ENCODE measurements at places on chromosomes 7 and 10.

DNA sequence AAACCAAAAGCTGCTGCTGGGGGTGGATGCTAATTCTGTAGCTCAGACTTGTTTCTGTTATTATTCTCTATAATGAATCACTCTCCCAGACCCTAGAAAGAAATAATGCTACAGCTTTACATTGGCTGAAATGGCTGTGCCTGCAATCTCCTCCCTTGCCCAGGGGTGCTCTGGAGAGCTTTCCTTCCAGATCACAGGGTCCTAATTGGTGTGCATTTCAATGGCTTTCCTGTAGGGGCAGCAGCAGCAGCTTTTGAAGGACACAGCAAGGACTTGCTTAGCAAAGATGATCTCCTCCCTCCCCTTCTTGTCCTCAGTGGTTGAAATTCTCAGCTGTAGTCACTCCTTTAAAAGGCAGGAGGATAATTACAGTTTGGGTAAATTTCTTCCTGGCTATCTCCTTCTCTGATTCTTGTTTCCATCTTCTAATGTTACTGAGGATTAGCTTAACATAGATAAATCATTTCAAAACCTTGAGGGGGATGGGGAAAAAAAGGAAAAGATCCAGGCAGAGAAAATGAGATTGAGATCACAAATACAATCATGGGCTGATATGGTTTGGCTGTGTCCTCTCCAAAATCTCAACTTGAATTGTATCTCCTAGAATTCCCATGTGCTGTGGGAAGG lies 120.2 kb upstream of the CTTNBP2 start:
- H3K4me3 ChIP-seq, result no peak overlapping the region
- no peak overlapping the region for H3K27ac ChIP-seq
- H3K27me3 ChIP-seq, result peaks cover 10% of the 10 kb centered on the region
- peak; percentile 3 for DNase-seq
- H3K4me1 ChIP-seq, result no peaks in the 10 kb centered on the region

DNA sequence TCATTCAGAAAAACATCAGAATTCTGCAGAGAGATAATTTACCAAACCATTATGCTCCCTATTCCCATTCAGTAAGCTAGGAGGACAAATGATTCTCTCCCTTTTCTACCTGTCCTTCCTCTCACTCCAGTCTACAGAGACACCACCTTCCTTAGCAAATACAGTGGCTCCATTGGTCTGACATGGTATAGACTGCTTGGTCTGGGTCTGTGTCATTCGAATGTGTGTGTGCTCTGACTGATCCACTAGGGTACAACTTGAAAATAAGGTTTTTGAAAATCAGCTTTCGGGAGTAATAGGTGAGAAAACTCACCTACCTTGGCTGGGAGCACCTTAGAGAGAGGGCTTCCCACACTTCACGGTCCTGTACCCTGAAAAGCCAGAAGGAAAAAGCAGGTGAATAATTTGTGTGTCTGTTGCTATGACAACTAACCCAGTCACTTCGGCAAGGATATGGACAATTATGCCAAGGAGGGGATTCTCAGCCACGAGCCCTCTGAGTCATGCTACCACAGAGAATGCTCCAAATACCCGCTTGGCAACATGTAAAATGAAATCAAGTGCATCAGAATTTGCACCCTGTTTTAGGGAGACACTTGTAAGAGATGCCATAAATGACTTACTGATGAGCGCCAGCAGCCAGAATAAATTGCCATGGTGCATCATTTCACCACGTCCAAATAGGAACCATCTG lies 114.5 kb upstream of the PRKCQ start:
- H3K27me3 ChIP-seq, result peaks cover 5% of the 10 kb centered on the region
- no peaks in the 10 kb centered on the region for H3K36me3 ChIP-seq
- no peak overlapping the region for H3K4me3 ChIP-seq
- H3K27ac ChIP-seq, result no peak overlapping the region
- H3K4me1 ChIP-seq, result peaks cover 15% of the 10 kb centered on the region
- peak; percentile 18 for DNase-seq

DNA sequence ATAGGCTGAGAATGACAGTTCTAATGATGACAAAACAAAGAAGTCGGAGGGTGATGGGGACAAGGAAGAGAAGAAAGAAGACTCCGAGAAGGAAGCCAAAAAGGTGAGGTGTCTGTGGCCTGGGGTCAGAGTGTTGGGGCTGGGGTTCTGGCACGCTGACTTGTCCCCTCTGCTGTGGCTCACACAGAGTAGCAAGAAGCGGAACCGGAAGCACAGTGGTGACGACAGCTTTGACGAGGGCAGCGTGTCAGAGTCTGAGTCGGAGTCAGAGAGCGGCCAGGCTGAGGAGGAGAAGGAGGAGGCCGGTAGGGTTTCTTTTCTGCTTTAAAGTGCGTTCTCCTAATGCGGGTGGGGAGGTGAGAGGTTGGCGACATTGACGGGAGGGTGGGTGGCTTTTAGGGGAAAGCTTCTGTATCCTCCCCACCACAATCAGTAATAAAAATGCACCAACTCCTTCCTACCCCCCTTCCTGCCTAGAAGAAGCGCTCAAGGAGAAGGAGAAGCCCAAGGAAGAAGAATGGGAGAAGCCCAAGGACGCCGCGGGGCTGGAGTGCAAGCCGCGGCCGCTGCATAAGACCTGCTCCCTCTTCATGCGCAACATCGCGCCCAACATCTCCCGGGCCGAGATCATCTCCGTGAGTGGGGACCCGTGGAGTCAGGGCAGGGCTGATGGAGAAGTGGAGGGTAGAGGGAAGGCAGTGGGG lies 4.6 kb downstream of the UFSP1 start:
- peak overlapping the region; percentile 62 for H3K27ac ChIP-seq
- H3K27me3 ChIP-seq, result no peaks in the 10 kb centered on the region
- H3K4me1 ChIP-seq, result peaks cover 50% of the 10 kb centered on the region
- peaks cover 57% of the 10 kb centered on the region for H3K36me3 ChIP-seq

DNA sequence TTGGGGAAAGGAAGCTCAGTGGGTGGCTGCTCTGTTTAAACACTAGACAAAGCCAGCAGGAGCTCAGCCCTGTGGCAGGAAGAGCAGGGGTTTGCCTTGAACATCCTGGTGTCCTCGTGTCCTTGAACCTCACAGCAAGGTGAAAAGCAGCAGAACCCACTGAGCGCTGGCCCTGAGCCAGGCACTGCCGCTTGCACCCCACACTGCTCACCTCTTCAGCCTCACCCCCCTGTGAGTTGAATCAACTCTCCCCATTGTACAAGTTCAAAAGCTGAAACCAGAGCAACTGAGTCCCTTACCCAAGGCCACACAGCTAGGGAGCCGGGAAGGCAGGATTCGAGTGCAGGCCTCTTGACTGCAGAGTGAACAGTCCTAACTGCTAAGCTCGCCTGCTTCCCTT lies 32.0 kb downstream of the SLC29A3 start:
- no peak for DNase-seq
- no peaks in the 10 kb centered on the region for H3K36me3 ChIP-seq
- no peaks in the 10 kb centered on the region for H3K27me3 ChIP-seq
- H3K27ac ChIP-seq, result no peak overlapping the region
- no peak overlapping the region for H3K4me3 ChIP-seq
- H3K4me1 ChIP-seq, result no peaks in the 10 kb centered on the region

GRCh38 chr10:83075815-83076355 lies 1063.4 kb upstream of the GHITM start:
- no peak overlapping the region for H3K4me3 ChIP-seq
- no peaks in the 10 kb centered on the region for H3K36me3 ChIP-seq
- DNase-seq, result no peak
- H3K4me1 ChIP-seq, result no peaks in the 10 kb centered on the region

DNA sequence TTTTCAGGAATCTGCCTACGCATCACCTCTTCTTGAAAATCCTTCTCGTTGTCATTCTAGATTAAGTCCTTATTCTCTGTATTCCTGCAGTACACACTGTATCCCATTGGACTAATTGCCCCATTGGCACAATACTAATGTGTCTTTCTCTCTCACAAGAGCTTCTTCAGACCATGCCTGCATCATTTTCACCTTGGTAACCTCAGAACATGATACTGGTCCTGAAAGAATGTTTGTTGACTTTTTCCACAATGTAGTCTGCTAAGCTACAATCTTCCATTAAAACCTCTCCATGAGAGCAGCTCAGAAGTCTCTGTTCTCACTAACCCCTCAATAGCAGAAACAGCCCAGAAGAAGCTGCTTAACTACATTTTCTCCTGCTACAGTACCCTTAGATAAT lies 270.7 kb downstream of the PCDH15 start:
- H3K36me3 ChIP-seq, result no peaks in the 10 kb centered on the region
- no peak overlapping the region for H3K4me3 ChIP-seq
- H3K27me3 ChIP-seq, result no peaks in the 10 kb centered on the region
- no peaks in the 10 kb centered on the region for H3K4me1 ChIP-seq
- no peak overlapping the region for H3K27ac ChIP-seq

DNA sequence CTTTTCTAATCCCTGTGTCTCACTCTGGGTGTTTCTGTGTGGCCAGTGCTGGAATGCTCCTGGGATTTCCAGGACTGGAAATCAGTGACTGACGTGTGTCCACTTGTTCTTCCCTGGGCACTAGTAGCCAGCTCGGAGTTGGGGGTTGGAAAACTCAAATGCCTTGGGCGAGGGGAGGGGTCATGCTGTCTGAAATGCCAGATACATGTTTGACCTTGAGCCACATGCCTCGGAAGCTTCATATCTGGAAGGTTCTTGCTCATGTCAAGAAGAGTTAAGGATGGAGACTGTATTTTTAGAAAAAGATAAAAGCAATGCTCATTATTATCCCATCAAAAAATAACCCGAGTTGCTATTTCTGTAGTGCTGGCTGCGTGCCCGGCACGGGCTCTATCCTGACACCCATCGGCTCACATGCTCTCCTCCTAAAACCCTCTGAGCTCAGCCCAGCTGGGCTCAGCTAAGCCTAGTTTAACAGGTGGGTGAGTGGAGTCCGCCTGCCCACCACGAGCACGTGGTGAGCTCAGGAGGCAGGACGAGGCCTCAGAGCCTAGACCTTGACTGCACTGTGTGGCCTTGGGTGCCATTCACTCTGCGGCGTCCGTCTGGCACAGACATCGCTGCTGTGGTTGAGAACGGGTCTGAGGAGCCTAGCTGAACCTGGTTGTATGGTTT lies 6.4 kb downstream of the DPYSL4 start:
- H3K4me3 ChIP-seq, result no peak overlapping the region
- H3K27me3 ChIP-seq, result peaks cover 23% of the 10 kb centered on the region
- peaks cover 8% of the 10 kb centered on the region for H3K36me3 ChIP-seq
- DNase-seq, result no peak
- H3K27ac ChIP-seq, result no peak overlapping the region

DNA sequence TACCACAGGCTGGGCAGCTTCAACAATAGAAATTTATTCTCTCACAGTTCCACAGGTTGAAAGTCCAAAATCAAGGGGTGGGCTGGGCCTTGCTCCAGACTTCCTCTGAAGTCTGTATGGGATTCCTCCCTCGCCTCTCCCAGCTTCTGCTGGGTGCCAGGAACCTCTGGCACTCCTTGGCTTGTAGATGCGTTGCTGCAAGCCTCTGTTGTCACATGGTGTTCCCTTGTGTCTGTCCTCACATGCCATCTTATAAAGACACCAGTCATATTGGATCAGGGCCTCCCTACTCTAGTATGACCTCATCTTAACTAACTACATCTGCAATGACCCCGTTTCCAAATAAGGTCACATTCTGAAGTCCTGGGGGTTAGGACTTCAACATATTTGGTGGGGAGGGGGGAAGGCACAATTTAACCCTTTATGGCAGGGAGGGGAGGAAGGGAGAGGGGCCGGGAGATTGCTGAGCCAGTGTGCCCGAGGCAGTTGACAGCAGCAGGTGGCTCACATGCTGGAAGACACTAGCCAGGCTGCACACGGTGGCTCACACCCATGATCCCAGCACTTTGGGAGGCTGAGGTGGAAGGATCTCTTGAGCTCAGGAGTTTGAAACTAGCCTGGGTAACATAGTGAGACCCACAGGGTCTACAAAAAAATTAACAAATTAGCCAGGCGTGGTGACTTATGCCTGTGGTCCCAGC lies 18.8 kb downstream of the ZNF282 start:
- H3K4me1 ChIP-seq, result peaks cover 4% of the 10 kb centered on the region
- H3K27ac ChIP-seq, result no peak overlapping the region
- no peak for DNase-seq
- H3K4me3 ChIP-seq, result no peak overlapping the region
- no peaks in the 10 kb centered on the region for H3K27me3 ChIP-seq

DNA sequence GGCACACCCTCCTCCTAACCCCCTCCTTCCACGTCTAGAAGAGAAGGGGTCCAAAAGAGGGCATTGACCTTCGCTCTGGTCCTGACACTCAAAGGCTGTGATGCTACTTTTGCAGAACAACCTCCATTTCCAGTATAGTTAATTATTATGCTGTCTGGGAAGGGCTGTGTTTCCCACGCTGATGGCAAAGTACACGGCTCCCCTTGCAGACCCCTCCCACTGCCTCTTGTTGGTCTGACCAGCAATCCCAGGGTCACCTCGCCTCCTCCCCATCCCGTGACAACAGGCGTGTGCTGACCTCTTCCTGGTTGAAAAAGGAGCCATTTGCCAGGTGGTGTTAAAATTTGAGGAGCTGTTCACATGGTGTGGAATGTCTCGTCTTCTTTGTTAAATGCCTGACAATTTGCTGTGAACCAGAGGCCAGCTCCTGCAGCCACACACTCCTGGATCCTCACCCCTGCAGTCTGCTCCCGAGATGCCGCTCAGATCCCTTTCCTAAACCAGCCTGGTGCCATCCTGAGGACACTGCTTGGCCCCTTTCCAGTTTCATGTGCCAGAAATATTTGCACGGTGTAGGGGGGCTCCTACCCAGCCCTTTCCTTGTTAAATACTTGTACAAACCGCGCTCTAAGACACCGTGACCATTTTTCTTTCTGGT lies 321.7 kb downstream of the WDR37 start:
- H3K4me3 ChIP-seq, result no peak overlapping the region
- H3K27me3 ChIP-seq, result peaks cover 48% of the 10 kb centered on the region
- DNase-seq, result no peak
- no peaks in the 10 kb centered on the region for H3K4me1 ChIP-seq
- no peak overlapping the region for H3K27ac ChIP-seq

DNA sequence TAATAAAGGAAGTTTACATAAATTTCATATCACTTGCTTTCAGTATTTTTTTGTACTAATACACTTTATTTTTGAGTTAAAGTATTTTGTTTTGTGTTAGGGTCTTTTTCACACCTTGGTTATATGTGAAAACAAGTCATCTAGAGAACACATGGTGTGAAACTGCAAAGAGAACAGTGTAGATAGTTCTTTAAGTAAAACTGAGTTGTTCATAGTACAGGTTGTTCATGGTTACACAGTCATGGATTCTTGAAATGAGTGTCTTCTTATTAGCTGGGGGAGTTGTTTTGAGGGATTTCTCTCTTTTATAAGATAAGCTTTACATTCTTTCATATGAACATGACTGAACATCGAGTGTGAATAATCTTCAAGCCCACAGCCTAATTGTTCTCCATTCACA lies 244.2 kb downstream of the THSD7A start:
- DNase-seq, result no peak
- no peak overlapping the region for H3K4me3 ChIP-seq
- no peaks in the 10 kb centered on the region for H3K4me1 ChIP-seq
- H3K36me3 ChIP-seq, result no peaks in the 10 kb centered on the region
- no peak overlapping the region for H3K27ac ChIP-seq
- H3K27me3 ChIP-seq, result peaks cover 4% of the 10 kb centered on the region

Data from activated naive CD8-positive, alpha-beta T cell treated with anti-CD3 and anti-CD28 coated beads for 36 hours (primary cell).